ENCODE measurements at places on chromosomes 2 and 18. TPM values are rescaled to one million over a fixed set of nuclear protein-coding genes. Genes with fewer than 3 reads are reported as not detected.

GRCh38 chr18:58252166-58252565, 208.1 kb downstream of the NEDD4L start:
- DNase-seq, result no peak

DNA sequence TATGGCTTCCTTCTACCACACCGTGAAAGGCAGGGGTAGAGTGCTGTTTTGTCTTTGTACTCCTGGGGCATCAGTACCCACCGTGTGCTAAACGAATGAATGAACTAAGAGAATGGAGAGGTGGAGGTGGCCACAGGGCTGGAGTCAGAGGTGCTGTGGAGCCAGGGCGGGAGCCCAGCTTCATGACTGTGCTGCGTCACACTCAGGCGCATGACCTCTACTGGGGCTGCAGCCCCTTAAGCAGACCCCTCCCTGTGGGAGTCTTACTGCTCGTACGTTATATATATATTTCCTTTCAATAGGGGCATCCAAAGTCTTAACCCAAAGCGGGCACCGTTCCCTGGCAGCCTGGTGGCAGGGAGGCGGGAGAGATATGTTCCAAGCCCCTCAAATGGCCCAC, 18.0 kb upstream of the LBH start:
- DNase-seq, result no peak

- peak; percentile 67 for DNase-seq
Measured at GRCh38 chr2:100921685-100922161, 80.4 kb upstream of the RPL31 start.

- no peak for DNase-seq
Measured at GRCh38 chr2:142041105-142041504, 89.7 kb downstream of the LRP1B start.

DNA sequence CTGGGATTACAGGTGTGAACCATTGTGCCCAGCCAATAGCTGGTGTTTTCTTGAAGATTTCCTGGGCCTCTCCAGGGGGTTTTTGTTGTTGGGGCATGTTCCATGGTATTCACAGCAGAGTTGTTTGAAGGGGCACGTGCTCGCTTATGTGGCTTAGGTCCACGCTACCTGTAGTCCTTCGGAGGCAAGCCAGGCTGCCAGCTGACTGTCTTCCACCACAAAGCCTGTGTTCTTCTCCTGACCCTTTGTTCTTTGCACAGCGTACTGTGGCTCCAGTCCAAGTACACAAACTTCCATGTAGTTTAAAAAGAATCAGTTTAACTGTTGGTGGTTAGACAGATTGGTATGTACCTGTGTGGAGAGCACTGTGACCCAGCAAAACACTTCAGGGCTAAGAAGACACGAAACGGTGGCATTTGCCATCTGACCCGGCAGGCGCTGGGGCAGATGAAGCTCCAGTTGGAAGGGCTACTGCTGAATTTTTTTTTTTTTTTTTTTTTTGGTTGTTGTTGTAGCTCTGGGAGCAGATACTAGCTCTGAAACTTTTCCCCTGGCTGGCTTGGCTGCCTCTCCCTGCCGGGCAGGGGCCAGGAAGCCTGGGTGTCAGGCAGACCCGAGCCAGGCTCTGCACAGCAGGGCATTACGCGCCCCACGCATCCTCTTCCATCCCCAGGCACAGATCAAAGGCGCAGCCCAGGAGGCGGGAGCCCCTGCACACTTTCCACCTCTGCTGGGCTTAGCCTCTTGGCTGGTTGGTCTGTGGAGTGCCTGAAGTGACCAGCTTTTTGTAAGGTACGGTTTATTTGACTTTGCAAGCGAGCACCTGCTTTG, 5.7 kb downstream of the GREB1 start:
- no peak for DNase-seq

- DNase-seq, result no peak
Measured at GRCh38 chr2:187263675-187264560, 184.1 kb downstream of the CALCRL start.

DNA sequence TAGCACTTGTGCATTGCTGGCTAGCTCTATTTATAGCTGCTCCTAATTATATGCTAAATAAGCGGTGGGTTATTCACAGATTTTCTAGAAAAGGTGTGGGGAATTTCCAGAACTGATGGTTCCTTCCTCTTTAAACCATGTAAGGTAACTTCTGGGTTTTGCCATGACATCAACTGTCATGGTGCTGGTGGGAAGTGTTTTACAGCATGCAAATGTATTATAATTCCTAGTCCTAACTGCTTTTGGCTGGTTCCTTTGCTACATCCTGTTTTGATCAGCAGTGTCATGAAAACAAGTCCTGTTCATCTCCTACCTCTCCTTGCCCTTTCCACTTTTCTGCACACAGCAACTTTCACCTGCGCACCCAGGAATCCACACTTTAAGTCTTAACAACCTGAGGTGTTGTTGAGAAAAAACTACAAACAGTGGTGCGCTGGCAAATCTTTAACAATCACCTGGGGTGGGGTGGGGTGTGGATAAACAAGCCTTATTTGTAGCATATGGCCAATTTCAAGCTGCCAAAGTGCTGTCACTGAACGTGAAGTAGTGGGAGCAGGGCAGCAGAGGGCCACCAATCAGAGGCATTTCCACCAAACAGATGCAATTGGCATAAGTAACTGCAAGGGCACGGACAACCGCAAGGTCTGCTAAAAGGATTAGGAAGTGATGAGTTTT, 33.4 kb upstream of the SKOR2 start:
- no peak for DNase-seq

- no peak for DNase-seq
Measured at GRCh38 chr2:188235364-188235763, 56.3 kb upstream of the GULP1 start.

Gene DNAJC10
- 184 TPM for total RNA-seq

Gene METTL5
- total RNA-seq, result 76.6 TPM

Gene TSPYL6
- 0.25 TPM for total RNA-seq

Gene CBLN2
- total RNA-seq, result 0.33 TPM

Gene TBR1
- total RNA-seq, result not detected

Gene CFAP210
- not detected for total RNA-seq
